ENCODE measurements at places on chromosomes 12 and 14.

GRCh38 chr12:69044887-69045286 lies 111.9 kb upstream of the CPM start:
- no peak for DNase-seq

DNA sequence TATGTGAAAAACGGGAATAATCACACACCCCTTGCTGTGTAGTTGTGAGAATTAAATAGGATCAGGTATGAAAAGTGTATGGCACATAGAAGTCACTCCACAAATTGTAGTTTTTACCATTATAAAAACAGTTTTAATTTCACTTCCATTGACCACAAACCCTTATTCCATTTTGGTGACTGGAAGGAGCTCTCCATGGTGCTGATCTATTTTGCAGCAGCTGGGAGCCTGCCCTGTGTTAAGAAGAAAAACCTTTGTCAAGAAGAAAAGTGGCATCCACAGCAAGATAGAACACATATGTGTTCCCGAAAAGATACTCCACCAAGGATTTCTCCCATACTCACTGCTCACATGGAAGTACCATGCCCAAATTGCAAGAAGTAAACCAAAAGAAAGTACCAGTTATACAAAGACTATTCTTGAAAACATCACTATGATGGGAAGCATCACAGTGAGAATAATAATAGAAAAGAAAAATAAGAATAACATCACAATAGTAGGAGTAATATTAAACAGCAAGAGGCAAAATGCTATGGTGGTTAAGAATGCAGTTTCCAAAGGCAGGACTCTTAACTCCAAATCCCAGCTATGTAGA lies 58.7 kb downstream of the TUNAR start:
- no peak for DNase-seq

DNA sequence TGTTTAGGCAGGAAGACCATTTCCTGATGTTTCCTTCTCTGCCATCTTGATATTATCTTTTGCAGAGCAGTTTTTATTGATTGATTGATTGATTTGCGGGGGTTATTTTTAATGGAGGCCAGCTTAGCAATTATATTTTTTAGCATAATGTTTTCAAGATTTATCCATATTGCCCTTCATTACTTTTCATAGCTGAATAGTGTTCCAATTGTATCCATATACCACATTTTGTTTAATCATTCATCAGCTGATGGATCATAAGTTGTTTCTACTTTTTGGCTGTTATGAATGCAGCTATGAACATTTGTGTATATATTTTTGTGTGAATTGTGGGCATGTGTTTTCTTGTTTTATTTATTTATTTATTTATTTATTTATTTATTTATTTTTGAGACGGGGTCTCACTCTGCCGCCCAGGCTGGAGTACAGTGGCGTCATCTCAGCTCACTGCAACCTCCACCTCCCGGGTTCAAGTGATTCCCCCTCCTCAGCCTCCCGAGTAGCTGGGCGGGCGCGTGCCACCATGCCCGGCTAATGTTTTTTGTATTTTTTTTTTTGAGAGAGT lies 20.9 kb upstream of the RCOR1 start:
- DNase-seq, result no peak

GRCh38 chr14:90483571-90483974 lies 86.7 kb downstream of the CALM1 start:
- peak; percentile 8 for DNase-seq

DNA sequence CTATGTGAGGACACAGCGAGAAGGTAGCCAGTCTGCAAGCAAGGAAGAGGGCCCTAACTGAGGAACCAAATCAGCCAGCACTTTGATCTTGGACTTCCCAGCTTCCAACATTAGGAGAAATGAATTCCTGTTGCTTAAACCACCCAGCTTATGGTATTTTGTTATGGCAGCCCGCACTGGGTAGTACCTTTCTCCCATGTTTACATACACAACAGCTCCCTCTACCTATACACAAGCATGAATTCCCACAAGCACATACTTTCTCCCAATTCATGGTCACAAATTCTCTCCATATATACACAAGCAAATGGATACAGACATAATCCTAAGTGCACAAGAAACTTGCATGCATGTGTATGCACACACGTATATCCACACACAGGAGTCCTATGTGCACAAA lies 7.4 kb downstream of the ITGB7 start:
- no peak for DNase-seq

DNA sequence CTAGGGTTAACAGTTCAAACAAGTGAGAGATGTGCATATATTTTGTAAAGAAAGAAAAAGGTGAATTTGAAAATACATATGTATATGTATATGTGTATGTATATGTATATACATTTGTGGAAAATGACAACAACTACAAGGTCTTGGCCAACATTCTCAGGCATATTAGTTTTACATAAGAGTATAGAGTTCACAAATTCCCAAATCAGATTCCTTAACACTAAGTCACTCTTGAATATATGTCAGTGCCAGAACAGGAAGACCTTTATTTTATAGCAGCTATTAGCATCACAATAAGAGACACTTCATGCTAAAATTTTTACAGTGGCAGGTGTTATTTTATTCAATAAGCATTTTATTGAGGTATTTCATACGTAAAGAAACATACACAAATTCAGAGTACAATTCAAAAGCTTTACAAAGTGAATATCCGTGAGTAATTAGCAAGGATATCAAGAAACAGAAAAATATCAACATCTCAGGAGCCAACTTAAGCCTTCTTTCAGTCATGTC lies 179.7 kb downstream of the SLC6A15 start:
- DNase-seq, result no peak

- DNase-seq, result no peak
These were observed 66.3 kb downstream of the CKB start for GRCh38 chr14:103456167-103456835.

DNA sequence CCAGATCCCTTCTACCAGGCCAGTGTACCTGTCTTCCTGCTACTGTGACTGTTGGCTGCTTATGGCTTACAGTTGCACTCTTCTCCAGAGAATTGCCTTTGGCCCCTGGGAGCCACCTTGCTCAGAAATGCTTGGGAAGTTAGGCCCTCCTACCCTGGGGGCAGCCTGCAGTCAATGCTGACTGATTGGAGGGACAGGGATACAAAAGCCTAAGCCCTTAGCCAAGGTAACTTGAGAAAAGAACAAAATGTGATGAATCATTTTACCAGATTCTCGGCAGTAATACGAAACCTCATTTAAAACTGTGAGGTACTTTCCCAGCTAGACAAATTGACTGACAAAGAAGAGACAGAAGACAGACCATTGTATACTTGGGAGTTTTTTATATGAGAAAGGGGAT lies 47.3 kb downstream of the PTCSC3 start:
- no peak for DNase-seq

DNA sequence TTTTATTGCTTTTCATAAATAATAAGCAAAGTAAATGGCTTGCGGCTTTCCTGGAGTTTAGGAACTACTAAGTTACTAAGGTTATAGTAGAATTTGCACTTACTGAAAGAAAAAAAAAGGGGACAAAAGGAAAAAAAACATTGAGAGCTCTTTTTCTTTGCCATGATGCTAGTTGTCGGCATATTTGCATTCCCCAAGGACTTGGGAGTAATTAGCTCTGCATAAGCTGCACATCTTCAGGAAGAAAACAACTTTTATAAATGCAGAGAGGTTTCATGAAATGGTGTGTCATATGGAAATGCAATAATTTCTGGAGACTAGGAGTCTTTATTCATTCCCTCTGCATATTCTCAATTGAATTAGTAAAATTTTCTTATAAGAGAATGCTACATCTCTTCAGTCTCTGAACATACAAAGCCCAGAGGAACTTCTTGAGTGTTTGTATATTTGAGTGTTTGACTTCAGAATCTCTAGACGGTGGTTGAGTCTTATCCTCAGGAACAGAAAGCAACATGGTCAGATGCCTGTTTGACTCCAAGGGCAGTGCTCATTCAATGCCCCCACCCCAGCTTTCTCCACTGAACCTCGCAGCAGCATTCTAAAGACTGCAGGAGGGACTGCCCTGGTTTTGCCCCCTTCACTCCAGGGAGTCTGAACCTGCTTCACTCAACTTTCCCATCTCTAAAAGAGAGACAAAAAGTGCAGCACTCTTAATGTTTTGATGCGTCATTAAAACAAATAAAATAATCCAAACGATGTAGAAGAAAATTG lies 158.9 kb upstream of the EEA1 start:
- no peak for DNase-seq

DNA sequence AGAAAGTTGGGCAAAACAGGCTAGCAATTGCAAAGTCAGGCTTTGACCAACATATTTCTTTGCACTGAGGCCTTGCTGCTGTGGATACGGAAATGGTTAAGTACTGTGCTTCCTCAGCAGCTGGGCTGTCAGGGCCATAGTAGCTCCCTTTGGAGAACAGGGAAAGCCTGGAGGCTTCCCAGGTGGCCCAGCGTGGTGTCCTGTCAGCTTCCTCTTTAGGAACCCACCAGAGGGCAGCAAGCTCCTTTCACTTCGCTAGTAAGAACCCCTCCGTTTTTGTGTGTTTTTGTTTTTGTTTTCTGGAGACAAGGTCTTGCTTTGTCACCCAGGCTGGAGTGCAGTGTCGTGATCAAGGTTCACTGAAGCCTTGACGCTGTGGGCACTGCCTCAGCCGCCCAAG lies 1.7 kb upstream of the CFAP251 start:
- DNase-seq, result no peak

- no peak for DNase-seq
These were observed 28.0 kb downstream of the NUAK1 start for GRCh38 chr12:106110626-106111300.

GRCh38 chr12:100778967-100779590 lies 15.5 kb upstream of the ANO4 start:
- no peak for DNase-seq

GRCh38 chr14:73721101-73721821 lies 7.1 kb upstream of the PNMA1 start:
- no peak for DNase-seq

DNA sequence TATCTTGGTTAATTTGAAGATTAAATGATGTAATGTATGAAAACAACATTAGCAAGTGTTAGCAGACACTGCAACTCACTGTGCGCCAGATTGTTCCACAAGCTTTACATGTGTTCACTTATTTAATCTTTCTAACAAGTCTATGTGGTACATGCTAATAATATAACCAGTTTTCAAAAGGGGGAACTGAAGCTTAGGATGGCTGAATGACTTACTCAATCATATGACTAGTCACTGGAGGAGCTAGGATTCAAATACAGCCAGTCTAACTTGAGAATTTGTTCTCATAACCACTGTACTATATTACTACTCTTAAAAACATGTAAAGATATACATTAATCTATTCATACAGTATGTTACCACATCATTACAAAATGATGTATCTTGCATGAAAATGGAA lies 60.5 kb upstream of the LRIG3 start:
- no peak for DNase-seq

DNA sequence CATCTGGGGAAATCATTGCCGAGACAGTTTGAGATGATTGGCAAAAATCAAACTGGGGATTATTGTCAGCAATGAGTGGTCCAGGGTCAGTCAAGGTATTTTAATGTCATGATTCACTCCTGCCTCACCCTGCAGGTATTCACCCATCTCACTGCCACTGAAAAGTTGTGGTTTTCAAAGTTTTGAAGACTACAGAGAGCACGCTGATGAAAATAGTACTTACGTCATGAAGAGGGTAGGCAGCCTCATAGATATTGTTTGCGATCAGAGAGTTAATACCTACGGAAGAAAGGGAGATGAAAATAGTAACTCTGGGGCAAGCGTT lies 138.0 kb downstream of the ANO2 start:
- no peak for DNase-seq

DNA sequence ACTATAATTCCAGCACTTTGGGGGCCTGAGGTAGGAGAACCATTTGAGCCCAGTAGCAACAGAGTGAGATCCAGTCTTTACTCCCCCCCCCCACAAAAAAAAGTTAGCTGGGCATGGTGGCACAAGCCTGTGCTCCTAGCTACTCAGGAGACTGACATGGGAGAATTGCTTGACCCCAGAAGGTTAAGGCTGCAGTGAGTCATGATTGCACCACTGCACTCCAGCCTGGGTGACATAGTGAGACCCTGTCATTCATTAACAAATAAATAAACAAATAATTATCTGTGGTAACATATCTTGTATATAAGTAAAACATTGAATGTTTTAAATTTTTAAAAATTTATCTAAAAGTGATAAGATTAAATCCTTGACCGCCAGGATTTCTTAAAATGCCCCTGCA lies 4.8 kb downstream of the ENTPD5 start:
- DNase-seq, result no peak

- no peak for DNase-seq
These were observed 689.6 kb upstream of the FOXG1 start for GRCh38 chr14:28077021-28077420.

- DNase-seq, result no peak
These were observed 187.2 kb upstream of the NEDD1 start for GRCh38 chr12:96719660-96720362.
